ENCODE measurements at places on chromosomes 13 and 19. TPM values are rescaled to one million over a fixed set of nuclear protein-coding genes. Genes with fewer than 3 reads are reported as not detected.

IGFL1 gene
- not detected for total RNA-seq

PRODH2 gene
- total RNA-seq: not detected

PSG7 gene
- total RNA-seq: not detected

ANO8 gene
- 6.6 TPM for total RNA-seq

LYPD3 gene
- 4.1 TPM for total RNA-seq

CKM gene
- not detected for total RNA-seq

HSPH1 gene
- 310 TPM for total RNA-seq

BRSK1 gene
- total RNA-seq: 8.4 TPM

GRCh38 chr19:4586245-4586644 is 26.8 kb upstream of the SEMA6B start:
- no peak for DNase-seq

DNA sequence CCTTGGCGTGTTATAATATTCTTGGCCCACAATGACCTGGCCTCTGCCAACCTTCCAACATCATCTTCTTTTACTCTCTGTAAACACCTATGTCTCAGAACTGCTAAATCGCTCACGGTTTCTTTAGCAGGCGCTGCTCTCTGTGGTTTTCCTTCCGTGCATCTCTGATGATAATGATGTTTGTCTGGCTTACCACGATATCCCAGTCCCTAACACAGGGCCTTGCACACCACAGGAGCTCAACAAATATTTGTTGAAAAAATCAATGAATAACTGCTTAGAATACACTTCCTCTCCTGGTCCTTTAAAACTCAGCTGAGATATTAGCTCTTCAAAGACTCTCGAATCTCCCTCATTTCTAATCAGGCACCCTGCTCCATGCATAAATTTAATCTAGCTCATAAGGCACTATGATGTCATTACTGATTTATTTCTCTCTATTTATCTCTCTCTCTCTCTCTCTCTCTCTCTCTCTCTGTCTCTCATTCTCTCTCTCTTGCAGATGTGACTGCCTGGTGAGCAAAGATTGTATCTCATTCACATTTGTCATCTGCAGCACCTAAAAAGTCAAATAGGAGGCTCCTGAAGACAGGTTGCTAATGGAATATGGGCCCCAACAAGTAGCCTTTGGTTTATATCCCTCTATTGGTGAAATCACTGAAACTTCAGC is 206.4 kb downstream of the NHLRC3 start:
- DNase-seq: no peak

- no peak for DNase-seq
These were observed 8.6 kb downstream of the EPN1 start for GRCh38 chr19:55683449-55684261.

DNA sequence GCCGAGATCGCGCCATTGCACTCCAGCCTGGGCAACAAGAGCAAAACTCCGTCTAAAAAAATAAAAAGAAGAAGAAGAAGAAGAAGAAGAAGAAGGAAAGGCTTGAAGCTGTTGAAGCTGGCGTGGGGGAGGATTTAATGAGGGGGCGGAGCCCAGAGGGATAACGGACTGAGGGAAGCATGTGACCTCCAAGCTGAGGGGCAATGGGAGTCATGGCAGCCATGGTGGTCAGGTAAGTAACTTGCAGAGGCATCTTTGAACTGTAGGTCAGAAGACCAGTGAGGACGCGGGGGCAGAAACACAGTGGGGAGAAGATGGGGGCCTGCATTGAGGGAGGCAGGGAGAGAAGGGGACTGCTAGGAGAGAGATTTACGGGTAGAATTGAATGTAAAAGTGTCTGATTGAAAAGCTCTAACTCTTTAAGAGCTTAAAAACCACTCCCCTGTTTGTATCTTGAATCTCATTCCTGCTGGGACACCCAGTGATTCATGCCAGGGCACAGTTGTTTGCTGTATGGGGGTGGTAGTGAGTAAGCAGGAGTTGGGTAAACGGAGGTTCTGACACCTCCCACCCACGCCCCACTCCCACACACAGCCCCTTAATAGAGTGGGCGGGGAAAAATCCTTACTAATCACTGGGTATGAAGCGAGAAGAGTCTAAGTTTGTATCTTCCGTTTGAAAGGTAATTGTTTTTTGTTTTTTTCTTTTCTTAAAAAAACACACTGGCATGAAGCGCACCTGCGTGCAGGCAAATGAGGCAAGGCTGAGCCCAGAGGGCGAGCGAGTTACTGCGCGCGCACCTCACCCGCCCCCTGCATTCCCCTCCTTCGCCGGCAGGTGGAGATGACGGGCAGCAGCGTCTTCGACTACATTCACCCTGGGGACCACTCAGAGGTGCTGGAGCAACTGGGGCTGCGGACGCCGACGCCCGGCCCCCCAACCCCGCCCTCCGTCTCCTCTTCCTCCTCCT is 13.0 kb downstream of the TMEM160 start:
- DNase-seq: peak; percentile 93

DNA sequence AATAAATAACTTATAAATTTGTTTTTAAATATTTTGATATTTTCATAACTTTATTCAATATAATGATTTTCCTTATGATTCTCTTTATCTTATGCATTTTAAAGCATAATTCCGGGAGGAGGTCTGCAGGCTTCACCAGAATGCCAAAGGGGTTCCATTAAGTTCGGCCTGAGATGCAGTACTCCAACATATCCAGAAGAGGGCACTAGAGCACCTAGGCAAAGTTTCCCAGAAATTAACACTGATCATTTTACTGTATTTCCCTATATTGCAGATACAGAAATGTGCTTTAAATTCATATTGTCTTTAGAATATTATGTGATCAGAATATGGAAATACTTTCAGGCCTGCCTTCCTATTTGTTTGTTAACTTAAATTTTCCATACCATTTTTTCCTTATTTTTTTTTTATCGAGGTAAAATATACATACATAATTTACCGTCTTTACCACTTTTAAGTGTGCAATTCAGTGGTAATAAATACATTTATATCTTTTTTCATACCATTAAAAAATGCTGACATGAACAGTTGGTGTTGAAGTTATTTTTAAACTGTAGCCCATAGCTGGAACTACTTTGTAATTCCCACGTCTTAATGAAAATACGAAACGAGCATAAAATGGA is 58.9 kb upstream of the TM9SF2 start:
- peak; percentile 49 for DNase-seq

DNA sequence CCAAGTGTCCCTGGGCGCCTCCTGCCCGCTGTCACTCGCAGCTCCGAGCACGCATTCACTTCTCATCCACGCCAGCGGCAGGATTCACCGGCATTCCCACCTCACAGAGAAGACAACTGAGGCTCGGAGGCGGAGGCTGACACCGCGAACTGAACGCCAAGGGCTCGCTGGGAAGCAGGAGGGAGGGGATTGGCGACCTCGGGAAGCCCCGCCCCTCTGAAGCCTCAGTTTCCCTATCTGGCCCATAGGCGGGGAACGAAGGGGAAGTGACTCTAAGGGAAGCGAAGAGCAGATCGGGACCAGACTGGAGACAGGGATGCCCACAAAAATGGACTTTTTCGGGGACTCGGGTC is 256 bp downstream of the MICOS13 start:
- DNase-seq: no peak

DNA sequence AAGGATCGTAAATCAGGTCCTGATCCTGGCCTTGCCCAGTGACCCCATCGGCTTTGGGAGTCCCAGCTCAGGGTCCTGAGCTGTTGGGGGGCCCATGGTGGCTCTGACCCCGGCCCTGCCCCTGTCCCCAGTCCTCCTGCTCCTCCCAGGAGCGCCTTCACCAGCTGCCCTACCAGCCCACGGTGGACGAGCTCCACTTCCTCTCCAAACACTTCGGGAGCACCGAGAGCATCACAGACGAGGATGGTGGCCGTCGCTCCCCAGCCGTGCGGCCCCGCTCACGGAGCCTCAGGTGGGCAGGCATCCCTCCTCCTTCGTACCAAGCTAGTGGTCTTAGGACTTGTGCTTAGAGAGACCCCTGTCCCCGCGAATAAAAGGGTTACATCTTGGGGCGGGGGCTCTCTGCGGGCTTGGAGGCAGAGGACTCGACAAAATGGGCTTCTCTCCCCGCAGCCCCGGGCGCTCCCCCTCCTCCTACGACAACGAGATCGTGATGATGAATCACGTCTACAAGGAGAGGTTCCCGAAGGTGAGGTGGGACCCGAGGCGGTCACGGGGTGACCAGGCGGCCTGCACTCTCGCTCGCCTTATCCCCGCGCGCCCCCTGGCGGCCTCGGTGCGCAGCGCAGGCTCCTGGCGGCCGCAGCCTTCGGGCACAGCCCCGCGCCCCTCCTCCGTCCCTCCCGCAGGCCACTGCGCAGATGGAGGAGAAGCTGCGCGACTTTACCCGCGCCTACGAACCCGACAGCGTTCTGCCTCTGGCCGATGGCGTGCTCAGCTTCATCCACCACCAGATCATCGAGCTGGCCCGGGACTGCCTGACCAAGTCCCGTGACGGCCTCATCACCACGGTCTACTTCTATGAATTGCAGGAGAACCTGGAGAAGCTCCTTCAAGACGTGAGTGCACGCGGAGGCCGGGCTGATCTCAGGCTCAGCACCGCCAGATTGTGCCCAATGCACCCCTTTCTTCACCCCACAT is 9.1 kb downstream of the MAST1 start:
- peak; percentile 84 for DNase-seq

DNA sequence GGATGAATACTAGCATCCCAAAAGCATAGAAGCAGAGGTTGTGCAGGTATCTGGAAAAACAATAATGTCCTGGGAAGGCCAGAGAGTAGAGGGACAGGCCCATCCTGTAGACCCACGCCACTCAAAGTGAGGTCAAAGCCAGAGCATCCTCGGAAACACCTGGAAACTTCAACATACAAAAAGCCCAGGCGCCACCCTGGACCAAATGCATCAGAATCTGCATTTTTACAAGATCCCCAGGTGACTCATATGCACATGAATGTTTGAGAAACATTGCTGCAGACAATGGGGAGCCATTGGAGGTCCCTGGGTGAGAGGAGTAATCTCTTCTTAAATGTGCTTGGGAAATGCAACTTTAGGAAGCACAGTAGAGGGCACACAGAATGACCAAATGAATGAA is 684.1 kb downstream of the DIAPH3 start:
- DNase-seq: no peak

DNA sequence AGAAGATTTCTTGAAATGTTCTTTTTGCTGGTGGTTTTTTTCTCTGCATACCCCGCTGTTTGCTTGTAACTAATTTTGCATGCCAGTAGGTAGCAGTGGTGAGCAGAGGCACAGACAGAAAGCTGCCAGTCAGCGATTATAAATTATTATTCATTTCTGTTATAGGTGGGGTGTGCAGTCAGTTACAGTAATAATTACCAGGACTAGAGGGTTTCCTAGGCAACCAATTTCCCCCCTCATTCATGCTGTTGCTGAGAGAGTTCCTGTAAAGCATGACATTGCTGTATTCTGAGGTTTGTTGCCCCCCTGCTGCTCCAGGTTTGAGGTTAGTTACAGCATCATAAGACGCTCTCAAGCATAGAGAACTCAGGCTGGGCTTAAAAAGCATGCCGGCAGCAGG is 104.5 kb downstream of the URI1 start:
- no peak for DNase-seq

GRCh38 chr13:49218493-49219051 is 1.6 kb upstream of the MLNR start:
- no peak for DNase-seq

GRCh38 chr19:18202397-18202777 is 1.5 kb downstream of the RAB3A start:
- DNase-seq: no peak

DNA sequence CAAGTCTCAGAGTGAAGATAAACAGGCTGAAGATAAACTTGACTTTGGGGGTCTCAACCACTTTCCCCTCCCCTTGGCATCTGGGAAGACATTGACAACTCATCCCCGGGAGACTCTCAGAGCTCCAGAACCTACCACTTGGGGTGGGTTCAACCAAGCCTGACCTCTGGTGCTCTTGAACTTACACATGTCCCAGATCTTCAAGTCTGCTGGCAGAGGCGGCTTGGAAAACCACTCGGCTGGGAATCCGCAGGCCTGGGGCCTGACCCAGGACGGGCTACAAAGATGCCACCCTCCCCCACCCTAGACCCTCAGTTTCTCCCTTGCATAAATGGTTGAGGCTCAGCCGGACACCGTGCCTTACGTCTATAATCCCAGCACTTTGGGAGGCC is 512 bp downstream of the LRRC8E start:
- no peak for DNase-seq

DNA sequence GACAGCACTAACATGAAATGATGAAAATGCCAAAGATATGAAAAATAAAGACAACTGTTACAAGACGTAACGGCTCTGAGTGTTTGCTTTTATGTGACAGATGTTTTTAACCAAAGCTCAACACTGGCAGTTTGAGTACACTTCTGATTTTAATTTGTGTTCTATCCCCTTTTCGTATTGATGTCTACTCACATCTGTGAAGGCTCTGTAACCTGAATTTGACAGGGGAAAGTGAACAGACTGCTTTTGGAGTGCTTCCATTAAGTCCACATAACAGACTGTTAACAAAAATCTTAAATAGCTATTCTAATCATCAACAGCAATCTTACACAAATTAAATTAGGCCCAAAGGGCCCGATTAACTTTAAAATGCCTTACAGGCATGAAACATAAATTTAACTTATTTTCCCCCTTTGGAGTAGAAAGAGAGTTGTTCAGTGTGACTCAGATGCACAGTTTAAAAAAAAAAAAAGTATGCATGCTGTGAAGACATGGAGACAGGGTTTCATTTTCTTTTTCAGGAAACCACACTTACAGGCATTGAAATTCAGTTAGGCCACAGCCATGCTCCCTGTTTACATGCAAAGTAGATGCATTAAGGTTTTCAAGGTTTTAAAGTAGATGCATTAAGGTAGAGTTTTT is 16.3 kb upstream of the RNASEH2B start:
- peak; percentile 40 for DNase-seq

- no peak for DNase-seq
These were observed 11.1 kb upstream of the OLFM2 start for GRCh38 chr19:9947441-9947840.

- DNase-seq: no peak
These were observed 15.9 kb upstream of the GAS6 start for GRCh38 chr13:113879494-113880360.

GRCh38 chr13:75426421-75426820 is 55.5 kb downstream of the TBC1D4 start:
- DNase-seq: no peak

GRCh38 chr13:94535775-94536174 is 56.3 kb upstream of the DCT start:
- no peak for DNase-seq

DNA sequence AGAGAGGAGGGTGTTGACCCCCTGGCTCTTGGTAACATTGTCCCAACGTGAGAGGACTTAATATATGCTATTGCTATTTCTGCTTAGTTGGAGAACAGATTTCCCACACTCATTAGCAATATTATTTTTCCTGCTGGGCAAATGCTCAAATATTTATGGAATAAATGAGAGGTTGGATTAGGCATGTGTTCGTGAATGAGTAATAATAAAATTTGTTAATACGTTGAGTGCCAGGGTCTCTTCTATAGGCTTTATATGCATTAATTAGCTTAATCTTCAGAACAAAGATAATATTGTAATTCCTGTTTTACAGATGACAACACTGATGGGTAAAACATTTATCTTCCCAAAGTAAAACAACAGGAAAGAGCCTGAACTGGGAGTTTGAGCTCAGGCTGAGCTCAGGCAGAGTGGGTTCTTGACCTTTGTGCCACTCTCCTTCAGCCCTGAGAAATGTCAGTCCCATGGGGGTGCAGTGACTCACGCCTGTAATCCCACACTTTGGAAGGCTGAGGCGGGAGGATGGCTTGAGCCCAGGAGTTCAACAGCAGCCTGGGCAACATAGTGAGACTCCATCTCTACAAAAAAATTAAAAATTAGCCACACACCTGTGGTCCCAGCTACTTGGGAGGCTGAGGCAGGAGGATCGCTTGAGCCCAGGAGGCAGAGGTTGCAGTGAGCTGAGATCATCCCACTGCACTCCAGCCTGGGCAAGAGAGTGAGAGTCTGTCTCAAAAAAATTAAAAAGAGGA is 1.2 kb downstream of the ZNF233 start:
- DNase-seq: no peak

- DNase-seq: no peak
These were observed 51.8 kb downstream of the TSSK6 start for GRCh38 chr19:19463348-19464117.
